ENCODE measurements at places on chromosomes 16 and 17.

DNA sequence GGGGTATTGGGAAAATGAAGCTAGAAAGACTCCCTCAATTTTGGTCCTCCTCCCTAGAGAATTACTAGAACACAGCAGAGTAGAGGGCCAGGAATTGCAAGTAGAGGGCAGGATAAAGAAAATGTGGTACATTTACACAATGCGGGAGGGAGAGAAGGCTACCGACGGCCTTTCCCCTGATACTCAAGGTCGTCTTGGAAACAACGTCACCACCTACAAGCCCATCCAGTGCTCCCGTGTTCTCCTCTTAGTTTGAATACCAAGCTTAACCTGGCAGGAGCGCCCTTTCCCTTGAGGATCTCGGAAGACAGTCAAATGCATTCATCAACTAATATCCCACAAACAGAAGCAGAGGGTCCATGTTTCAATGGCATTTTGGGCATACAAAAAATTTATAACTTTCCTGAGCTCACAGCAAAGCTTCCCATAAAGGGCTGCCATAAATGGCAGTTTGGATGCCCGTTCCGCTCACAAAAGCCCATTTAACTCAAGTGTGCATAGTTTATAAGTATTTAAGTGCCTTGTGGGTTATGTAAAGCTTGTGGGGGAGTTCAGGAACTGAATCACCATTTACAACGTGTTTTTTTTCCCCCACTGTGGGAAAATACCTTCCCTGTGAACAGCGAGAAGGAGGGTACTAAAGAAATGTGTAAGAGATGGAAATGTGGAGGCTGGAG, 414.6 kb downstream of the SLC39A11 start:
- peak; percentile 9 for DNase-seq

GRCh38 chr16:65667011-65667578, 545.2 kb upstream of the CDH11 start:
- no peak for DNase-seq

GRCh38 chr17:1882836-1883235, 53.0 kb downstream of the RPA1 start:
- DNase-seq: peak; percentile 0

DNA sequence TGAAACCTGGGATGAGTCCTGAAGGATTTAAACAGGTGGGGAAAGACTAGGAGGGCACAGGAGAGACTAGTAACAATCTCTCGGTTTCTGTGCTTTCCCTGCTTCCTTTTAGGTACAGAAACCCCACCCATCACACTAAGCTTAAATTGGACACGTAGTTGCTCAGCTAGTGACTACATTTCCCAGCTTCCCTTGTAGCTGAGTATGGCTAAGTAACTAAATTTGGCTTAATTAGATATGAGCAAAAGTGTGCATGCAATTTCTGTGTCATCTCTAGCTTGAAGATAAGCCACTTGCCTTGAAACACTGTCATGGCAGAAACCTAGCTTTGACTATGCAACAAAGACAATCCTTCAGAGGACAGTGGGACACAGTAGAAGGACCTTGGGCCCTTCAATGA, 36.5 kb downstream of the CACNG1 start:
- DNase-seq: no peak

DNA sequence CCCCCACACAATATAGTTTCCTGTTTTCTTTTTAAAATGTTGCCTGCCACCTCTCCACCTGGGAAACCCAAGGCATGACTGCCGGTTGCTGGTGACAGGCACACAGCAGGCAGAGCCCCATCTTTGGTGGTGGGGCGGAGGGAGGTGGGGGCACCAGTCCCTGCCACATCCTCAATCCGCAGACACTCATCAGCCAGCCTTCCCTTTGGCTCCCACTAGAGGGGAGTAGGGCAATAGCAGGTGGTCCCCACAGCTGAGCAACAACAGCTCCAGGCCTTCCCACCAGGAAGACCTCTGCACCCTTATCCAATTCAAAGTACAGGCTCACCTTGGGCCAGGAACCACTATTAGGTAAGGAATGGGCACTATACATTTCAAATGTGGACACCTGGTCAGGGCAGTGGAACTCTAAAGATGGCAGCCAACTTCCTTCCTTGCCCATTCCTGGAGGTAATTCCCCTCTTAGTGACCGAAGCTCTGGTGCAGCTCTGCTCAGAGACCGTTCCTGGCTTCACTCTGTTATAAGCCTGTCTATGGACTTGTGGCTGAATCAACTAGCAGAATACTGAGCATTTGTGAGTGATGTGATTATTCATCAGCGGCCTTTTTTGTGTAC, 13.9 kb downstream of the RECQL5 start:
- DNase-seq: no peak

GRCh38 chr17:78821961-78822360, 18.7 kb downstream of the USP36 start:
- no peak for DNase-seq

DNA sequence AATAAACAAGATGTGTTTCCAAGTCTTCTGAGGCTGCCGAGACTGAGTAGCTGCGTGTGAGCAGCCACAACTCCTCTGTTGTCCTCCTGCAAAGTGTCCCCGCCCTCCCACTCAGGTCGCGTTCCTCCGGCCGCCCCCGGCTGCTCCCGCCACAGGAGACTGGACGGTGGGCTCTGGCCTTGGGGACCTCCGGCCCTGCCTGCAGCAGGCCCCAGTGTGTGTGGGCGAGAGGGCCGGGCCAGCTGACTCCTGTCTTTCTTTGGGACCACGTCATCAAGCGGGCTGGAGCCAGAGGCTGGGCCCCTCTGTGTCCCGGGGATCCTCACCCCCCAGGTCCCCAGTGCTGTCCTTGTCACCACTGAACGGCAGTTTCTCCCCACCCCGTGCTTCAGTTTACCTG, 175.3 kb downstream of the NPIPB11 start:
- DNase-seq: no peak

GRCh38 chr17:37720989-37721388, 23.9 kb downstream of the HNF1B start:
- no peak for DNase-seq

DNA sequence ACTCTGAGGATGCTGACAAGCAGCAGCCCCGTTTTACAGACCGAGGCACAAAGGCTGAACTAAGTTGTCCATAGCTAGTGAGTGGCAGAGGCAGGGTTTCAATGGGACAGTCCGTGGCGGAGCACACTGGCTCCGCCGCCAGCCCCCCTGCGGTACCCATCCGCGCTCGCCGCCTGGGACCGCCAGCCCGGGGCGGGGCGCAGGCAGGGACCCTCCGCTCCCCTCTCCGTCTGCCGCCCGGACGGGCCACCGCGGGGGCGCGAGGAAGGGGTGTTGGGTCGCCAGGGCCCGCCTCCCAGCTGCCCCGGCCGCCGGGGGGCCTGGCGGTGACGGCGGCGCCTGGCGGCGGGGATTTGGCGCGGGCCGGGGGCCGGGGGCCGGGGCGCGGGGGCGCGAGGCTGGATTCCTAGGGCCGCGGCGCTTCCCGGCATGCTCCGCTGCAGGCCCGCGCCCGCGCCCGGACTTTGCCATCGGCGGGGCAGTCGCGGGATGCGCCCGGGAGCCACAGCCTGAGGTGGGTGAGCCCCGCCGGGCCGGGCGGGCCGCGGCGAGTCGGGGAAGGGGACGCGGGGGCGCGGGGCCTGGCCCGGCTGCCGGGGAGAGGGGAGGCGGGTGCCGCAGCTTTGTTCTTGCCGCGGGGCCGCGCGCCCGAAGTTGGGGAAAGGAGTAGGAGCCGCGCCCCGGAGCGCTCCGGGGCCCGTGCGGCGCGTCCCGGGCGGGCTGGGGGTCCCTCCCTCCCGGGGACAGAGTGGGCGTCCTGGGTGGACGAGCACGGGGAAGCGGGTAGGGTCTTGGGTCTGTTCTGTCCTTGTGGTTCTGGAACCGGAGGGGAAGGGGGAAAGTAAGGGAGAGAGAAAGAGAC, at the start of gene TMEM98:
TSS of gene TMEM98 (plus strand) at position 430 of the 862 bp plus-strand sequence. CDS start 3,376 bp downstream, outside the sequence.
- no peak for DNase-seq

- DNase-seq: no peak
These were observed 19.3 kb downstream of the B9D1 start for GRCh38 chr17:19343256-19343630.

DNA sequence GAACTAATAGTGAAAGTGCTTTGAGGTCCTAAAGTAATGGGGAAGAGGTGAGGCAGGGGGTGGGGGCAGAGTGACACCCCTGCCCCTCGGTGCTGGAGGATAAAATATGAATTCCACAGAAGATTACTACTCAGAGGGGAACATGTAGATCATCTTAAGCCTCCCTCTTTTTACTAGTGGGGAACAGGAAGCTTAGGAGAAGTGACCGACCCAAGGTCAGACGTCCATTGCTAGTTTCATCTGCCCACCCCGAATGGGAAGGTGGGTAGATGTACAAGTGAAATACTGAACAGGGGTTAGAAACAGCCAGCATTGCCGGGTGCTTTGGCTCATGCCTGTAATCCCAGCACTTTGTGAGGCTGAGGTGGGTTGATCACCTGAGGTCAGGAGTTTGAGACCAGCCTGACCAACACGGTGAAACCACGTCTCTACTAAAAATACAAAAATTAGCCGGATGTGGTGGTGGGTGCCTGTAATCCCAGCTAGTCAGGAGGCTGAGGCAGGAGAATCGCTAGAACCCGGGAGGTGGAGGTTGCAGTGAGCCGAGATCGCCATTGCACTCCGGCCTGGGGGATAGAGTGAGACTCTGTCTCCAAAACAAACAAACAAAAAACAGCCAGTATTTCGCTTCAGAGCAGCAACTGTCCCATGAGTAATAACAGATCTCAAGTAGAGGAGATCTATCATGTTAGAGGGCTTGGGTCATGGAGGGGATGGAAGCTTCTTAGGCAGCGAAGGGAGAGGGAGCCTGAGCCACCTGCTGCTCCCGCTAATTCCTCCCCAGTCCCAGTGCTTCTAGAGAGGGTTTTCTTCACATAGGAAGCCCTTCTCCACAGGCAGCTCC, 1.2 kb upstream of the NR1D1 start:
- no peak for DNase-seq

DNA sequence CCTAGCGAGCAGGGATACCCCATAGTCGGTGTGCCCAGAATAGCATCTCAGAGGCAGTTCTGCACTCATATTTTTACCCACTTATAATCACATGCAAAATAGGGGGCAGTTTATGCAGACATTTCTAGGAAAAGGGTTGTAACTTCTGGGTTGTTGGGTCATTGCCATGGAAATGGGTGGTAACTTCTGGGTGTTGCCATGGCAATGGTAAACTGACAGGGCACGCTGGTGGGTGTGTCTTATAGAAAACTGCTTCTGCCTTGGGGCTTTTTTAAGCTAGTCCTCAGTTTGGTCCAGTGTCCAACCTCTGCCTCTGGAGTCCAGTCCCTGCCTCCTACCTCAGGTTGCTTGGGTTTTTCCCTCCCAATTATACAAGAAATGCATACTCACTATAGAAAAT, 7.4 kb upstream of the SPAG9 start:
- no peak for DNase-seq

DNA sequence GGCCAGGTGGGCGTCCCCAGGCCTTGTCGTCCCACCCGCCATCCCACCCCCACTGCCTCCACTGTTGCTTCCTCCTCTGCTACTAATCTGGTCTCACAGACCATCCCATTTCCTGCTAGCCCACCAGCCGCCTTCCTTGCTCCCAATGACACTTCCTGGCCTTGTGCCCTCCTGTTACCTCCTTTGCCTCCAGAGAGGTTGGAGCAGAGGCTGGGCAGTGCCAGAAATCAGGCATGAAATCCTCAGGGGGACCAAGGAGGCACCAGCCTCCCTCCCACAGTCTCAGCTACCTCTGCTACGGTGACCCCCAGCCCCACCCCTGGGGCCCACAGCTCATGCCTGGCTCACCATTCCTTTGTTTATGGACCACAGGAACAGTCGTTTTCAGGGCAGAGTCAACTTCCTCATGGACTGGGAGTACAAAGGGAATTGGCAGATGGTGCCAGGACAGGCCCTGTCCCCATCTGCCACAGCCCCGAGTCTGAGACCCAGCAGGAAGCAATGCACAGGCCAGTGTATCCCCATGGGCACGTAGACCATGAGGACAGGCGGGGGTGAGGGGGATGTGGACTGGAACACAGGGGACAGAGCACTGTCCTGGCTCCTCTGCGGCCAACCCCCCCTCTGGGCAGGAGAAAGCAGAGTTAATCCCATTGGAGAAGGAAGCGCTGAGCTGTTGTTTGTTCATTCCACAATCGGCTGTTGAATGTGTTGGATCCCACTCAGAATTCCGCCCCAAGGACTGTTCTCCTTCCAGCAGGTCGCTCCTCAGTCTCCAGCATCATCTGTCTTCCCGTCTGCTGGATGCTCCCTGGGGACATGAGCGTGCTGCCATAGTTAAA, 2.2 kb upstream of the CDH5 start:
- DNase-seq: no peak

Measured in amniotic stem cell (primary cell).